Cortex of kidney (tissue), 1 donor: ENCODE measurements at places on chromosomes 1 and 21.

GRCh38 chr1:152745289-152745704 is 12.5 kb upstream of the KPRP start:
- DNase-seq, result no peak

GRCh38 chr1:47608296-47608875 is 170.5 kb downstream of the FOXD2 start:
- no peak for DNase-seq

- no peak for DNase-seq
Measured at GRCh38 chr1:227343727-227344551, 25.6 kb upstream of the CDC42BPA start.

DNA sequence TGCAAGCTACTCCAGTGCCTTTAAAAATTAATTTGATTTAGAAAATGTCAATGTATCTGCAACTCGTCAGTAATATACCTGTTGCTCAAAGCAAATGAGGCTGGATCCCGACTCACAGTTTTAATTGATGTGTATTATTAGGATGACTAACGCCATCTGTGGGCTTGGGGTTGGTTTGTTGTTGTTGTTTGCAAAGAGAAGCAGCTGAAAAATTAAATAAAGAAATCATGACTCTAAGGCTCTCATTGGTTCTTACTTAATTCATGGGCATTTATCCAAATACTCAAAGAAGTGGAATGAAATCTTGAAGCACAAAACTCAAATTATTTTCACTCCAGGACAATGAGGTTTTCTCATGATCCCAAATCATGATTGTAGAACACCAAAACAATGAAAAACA is 46.4 kb downstream of the SEC16B start:
- no peak for DNase-seq

GRCh38 chr1:67652800-67653199 is 32.2 kb upstream of the GADD45A start:
- no peak for DNase-seq

DNA sequence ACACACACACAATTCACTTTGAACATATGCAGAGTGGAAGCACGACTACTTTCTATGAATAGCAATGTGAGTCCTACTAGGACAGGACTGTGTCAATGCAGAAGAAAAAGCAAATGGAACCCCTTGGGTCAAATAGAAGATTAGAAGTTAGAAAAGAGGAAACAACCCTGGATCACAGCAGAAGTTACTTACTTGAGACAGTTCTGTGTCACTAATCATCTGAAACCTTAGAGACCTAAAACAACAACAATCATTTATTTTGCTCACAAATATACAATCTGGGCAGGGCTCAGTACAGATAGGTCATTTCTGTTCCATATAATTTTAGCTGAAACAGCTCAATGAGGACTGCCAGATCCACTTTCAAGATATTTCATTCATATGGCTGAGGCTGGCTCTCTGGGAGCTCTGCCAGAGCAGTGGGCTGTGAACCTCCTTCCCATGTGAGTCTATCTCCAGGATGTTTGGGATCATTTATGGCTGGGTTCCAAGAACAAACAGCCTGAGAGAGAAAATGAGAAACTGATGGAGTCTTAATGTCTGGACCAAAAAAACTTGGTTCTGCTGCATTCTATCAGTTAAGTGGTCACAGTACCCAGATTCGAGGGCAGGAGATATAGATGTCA is 42.5 kb upstream of the IL10 start:
- no peak for DNase-seq

- no peak for DNase-seq
Measured at GRCh38 chr1:30538226-30538992, 185.0 kb downstream of the MATN1 start.

DNA sequence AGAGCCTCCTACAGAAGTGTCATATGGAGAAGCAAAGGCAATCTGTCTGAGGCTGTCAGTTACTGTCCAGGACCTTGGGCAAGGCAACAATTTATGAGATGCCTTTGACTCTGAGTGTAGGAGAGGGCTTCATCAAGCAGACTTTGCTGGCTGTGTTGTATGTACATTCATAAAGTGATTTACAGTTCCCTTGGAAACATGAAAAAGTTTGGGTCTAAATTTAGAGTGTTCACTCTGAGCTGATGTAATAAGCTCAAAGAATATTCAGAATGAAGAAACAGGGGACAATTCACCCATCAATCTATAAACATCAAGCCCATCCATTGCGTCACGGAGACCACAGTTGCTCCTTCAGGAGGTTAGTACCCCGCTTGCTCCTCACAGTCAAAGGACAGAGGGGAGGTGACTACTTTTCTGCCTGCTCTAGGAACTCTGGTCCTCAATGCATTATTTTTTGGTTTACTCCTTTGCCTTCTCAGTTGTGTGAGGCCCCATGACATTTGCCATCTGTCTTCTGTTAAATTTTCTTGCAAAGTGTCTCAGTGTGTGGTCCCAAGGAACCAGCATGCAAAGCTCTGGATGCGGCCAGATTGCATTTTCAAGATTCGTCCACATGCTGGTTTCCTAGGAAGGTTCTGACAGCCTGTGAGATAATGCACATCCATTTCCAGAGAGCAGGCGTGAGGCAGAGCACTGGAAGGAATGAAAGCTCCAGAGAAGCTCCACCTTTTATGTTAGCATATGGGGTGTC is 241.1 kb upstream of the KIAA0040 start:
- no peak for DNase-seq

DNA sequence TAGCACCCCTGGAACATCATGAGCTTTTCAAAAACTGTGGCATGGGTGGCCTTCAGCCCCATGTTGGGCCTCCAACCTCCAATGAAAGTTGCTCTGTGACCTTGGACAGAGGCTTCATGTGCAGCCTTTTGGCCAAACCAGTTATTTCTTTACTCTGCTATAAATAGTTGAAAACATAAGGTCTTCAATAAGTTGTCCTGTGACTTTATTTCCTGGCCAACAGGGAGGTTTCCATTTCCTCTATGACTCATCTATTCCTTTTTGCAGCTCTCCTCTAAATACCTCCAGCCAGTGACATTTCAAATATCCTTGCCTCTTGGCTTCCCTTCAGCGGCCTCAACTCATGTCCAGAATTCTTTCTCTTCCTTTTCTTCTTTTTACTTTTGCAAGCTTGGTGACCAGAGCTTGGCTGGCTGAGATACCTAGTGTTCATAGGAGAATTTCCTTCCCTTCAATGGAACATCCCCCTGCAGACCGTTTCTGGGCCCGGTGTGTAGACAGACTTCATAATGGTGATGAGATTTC is 22.7 kb upstream of the TRIM67 start:
- no peak for DNase-seq

GRCh38 chr21:30990514-30991262 is 47.6 kb downstream of the KRTAP19-8 start:
- DNase-seq, result no peak

GRCh38 chr1:171611306-171611705 is 10.7 kb upstream of the MYOCOS start:
- no peak for DNase-seq

DNA sequence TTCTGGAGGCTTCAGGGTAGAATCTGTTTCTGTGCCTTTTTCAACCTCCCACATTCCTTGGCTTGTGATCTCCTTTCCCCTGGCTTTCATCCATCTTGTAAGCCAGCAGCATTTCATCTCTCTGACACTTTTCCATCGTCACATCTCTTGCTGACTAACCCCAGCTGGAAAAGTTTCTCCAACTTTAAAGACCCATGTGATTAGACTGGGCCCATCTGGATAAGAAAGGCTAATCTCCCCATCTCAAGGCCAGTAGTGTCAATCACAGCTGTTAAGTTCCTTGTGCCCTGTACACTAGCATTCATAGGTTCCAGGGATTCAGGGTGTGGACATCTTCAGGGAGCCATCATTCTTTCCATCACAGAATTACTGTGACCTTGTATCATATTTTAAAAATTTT is 452.1 kb downstream of the TTLL7 start:
- DNase-seq, result no peak

- DNase-seq, result no peak
Measured at GRCh38 chr1:47621977-47622376, 184.1 kb downstream of the FOXD2 start.

GRCh38 chr1:7505771-7506453 is 265.2 kb upstream of the VAMP3 start:
- DNase-seq, result no peak

DNA sequence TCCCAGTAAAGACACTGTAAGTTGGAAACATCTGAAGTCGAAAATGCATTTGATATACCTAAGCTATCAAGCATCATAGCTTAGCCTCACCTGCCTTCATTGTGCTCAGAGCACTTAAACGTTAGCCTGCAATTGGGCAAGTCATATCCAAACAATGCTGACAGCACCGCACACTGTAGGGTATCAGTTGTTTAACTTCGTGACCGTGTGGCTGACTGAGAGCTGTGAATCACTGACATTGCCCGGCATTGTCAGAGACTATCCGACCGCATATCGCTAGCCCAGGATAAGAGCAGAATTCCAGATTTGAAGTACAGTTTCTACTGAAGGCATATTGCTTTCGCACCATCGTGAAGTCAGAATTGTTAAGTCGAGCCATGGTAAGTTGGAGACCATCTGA is 41.5 kb downstream of the GALNT2 start:
- DNase-seq, result no peak

- DNase-seq, result no peak
Measured at GRCh38 chr1:222654849-222655248, 37.0 kb downstream of the MIA3 start.

GRCh38 chr1:38858833-38859560 is 575 bp downstream of the RRAGC start:
- no peak for DNase-seq

DNA sequence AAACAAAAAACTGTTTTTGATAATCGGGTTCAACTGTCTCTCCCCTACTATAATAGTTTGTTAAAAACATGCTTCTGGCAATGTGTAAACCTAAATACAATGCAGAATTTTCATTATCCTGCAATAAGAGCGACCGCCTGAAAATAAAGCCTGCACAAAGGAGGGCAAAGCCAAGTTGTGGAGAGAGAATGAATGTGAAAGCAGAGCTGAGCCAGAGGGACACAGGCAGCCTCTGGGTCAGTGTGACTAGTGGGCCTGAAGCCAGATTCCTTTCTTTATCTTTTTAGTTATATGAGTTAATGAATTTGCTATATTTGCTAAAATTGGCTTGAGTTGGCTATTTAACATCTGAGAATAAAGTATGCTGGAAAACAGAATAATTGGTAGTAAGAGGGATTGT is 615.2 kb downstream of the PLA2G4A start:
- DNase-seq, result no peak

DNA sequence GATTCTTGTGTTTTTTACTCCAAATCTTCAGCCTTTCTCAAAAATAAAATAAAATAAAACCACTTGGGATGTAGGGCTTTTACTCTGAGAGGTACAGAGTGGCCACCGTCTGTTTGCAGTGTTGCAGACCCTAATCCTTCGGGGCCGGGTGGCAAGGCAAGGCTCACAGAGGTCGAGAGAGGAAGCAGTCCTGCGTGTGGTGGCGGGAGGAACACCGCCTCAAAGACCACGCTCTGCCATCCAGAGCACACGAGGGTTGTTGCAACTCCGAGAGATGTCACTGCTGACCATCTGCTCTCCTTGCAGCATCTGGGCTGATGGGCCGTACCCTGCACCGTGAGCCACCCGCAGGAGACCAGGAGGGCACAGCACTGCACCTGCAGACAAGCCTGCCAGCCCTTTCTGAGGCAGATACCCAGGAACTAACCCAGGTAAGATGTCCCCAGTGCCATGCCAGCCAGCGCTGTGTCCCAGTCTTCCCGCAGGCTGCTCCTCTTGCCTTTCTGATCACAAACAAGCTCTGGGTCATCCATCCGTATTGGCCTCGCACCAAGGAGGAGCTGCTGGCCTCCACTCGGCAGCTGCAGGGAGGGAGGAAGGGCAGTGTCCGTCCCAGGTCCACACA is 31.5 kb downstream of the SNAP47 start:
- no peak for DNase-seq
